ENCODE measurements at places on chromosomes 12 and 14.
A peak's percentile ranks its signal among the peaks of the same experiment; 100 is the strongest.

DNA sequence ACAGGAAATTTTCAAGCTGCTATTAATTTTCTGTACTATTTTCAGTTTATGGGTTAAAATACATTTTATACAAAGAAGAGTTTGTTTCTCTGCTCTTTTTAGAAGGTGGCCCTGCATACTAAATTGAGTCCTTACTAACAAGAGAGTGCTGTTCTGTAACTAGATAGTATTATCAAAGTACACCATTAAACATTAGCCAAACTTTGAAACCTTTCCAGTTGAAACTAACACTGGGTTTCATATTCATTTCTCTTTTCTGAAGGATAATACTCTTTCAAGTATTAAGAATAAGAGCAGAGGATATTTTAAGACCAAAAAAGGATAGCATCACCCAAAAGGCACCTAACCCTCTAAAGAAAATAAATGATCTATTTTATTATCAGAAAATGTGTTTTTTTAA is 47.2 kb downstream of the PEBP1 start:
- no peak for DNase-seq

- no peak for DNase-seq
Observed at GRCh38 chr12:24359418-24359817, 409.9 kb upstream of the SOX5 start.

DNA sequence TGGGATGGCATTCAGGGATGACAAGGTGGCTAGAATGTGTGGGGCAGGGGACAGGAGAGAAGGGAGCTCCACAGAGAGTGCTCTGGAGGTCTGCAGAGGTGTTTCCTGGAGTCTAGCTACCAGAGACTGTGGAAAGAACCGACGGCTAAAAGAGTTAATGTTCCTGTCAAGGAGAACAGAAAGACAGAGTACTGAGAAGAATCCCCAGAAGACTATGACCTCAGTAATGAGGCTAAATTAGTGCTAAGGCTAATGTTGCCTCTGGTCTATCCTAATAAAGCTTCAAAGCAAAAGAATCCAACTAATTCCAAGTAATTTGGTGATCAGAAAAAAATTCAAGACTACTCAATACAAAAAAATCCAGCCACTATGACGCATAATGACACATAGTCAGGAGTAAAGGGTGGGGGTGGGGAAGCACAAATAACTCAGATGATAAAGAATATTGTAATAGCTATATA is 44.7 kb downstream of the FERMT2 start:
- no peak for DNase-seq

- DNase-seq = peak; percentile 56
Observed at GRCh38 chr12:40312982-40313576, 88.3 kb downstream of the LRRK2 start.

GRCh38 chr14:90743425-90743824 is 72.8 kb downstream of the TTC7B start:
- DNase-seq = no peak

DNA sequence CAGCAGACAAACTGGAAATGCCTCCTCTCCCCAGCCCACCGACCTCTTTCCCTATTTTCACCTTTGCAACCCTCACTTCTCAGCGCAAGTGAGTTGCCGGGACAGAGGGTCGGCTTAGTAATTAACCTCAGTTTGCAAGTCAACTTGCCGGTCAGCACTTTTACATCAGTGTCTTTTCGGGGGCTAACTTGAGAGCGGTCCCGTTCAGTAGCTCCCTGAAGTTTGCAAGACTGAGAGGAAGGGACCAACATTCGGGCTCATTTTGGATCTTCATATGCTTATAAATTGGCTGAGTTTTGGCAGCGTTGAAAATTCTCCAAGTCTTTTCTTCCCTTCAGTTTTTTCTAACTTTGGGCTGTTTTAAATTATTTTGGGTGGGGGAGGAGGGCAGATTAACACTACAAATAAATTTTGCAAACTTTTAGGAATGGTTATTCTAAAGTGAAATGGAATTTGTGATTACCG is 846 bp downstream of the BRMS1L start:
- DNase-seq = no peak

GRCh38 chr14:76236172-76237130 is 84.7 kb downstream of the GPATCH2L start:
- DNase-seq = no peak

- DNase-seq = no peak
Observed at GRCh38 chr12:79822475-79822874, 112.4 kb downstream of the PPP1R12A start.

DNA sequence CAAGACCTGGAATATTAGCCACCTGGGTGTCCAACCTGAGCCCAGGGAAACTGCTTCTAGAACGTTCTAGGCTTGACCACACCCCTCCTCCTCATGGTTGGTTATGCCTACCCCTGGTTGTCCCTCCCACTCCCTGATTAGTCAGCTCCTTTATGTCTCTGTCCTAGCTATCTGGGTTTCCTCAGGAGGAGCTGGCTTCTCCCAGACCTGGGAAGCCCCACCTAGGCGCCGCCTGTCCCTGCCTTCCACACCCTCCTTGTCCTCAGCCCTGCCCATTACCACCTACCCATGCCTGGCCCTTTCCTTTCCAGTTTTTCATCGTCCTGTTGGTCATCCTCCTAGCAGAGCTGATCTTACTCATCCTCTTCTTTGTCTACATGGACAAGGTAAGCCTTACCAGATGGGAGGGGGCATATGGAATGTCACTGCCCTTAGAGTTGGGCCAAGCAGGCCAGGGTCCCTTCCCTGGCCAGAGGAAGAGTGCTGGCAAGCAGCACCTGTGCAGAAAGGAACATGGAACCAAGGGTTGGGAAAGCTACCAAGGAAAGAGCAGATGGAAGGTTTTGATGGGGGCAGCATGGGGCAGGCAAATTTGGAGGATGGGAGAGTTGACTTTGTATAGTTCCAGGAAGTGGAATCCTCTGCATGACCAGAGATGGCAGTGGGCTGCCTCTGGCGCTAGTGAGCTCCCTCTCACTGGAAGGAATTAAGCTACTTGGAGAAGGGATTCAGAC is 201.7 kb downstream of the TSPAN9 start:
- DNase-seq = no peak

DNA sequence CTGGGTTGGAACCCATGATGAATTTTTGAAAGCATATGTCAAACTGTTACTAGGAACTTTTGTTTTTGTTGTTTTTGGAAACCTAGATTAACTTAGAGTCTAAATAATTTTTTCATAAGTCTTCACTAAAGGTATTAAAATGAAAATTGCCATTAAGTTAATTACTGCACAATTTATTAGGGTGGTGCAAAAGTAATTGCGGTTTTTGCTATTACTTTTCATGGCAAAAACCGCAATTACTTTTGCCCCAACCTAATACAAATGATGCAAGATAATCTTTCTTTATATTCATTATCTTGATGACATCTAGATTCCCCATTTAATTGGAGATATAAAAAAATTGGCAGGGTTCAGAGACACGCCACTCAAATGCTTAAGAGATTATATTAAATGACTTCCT is 145.0 kb upstream of the PKP2 start:
- no peak for DNase-seq

Data from DMS53 (cell line).